ENCODE measurements at places on chromosomes 13 and 19. TPM values are rescaled to one million over a fixed set of nuclear protein-coding genes. Genes with fewer than 3 reads are reported as not detected.

DNA sequence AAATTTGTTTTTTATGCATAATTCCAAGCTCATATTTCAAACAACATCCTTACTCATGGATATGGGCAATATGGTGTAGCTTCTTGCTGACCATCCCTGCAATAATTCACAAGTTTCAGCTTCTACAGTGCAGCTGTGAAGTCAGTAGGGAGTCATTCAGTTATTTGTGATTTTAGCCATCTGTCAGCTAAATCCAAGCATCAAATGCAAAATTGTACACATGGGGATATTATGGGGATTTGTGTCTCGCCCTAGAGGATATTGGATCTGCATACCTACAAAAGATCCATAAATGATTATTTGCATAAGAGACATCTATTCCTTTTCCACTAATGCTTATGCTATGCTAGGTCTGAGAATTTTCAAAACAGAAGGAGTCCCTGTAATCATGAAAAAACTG lies 217.9 kb upstream of the SLITRK5 start:
- DNase-seq = no peak

- no peak for DNase-seq
These were observed 15.3 kb upstream of the ADPRHL1 start for GRCh38 chr13:113468472-113469201.

Gene SLC10A2
- total RNA-seq = not detected

GRCh38 chr19:5292822-5293611 lies 47.6 kb downstream of the PTPRS start:
- no peak for DNase-seq

- no peak for DNase-seq
These were observed 855 bp upstream of the CARS2 start for GRCh38 chr13:110706570-110707372.

DNA sequence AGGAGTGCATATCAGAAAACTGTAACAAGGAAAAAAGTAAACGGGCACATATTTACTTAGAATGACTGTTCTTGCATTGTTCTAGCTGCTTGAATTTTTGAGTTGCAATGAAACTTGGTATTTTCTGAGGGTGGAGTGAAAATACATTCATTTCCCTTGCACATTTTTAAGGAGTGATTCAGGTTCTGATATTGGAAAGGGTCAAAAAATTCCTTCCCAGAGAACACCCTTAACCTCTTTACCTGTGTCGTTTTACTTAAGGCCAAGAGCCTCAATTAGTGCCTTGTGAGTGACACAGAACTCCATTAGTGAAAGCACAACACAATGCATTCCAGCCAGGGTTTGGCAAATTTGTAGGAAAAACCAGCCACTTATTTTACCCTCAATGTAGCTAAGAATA lies 2.3 kb downstream of the ITGBL1 start:
- DNase-seq = no peak

Gene DCLK1
- 19.3 TPM for total RNA-seq

GRCh38 chr19:56218961-56219360 lies 16.9 kb downstream of the ZSCAN5C start:
- no peak for DNase-seq

Gene SLC15A1
- total RNA-seq = not detected

Gene ZNF99
- 0.08 TPM for total RNA-seq

Gene CNFN
- total RNA-seq = 0.87 TPM

Gene ELSPBP1
- total RNA-seq = not detected

Gene VSTM1
- total RNA-seq = not detected

- no peak for DNase-seq
These were observed 175.1 kb upstream of the KL start for GRCh38 chr13:32840989-32841713.
